ENCODE measurements at places on chromosomes 6 and 20.

DNA sequence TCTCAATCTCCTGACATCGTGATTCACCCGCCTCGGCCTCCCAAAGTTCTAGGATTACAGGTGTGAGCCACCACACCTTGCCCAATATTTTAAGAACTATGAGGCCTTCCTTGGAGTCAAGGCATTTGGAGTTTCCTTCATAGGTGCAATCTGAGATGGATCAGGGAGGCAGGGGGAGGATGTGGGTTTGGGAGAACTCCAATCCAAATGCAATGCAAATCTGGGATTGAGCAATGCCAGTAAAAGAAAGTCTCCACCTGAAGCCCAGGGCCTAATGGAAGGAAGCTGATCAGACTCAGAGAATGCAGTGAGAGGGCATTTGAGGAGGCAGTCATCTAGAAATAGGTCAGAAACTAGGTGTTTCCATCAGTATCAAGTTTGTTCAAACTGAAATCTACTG lies 21.2 kb downstream of the RSPH3 start:
- no peak for DNase-seq

DNA sequence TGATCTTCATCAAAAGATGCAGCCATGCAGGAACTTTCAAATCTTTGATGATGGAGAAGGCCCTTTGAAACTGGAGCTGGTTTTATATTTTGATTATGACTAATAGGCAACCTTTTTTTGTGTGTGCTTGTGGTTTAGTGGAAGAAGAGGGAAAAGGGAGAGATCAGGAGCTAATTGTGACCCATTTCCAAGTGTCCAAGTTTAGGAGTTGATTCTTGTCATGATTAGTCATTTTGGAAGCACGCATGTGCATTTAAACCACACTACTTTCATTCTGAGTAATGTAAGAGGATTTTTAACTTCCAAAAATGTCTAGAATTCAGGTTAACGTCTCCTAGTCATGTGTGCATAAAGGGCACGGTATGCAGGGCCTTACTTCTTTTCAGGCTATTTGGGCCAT lies 3.5 kb downstream of the FOXO3 start:
- DNase-seq: no peak

GRCh38 chr20:13608066-13608465 lies 30.7 kb downstream of the TASP1 start:
- DNase-seq: no peak

DNA sequence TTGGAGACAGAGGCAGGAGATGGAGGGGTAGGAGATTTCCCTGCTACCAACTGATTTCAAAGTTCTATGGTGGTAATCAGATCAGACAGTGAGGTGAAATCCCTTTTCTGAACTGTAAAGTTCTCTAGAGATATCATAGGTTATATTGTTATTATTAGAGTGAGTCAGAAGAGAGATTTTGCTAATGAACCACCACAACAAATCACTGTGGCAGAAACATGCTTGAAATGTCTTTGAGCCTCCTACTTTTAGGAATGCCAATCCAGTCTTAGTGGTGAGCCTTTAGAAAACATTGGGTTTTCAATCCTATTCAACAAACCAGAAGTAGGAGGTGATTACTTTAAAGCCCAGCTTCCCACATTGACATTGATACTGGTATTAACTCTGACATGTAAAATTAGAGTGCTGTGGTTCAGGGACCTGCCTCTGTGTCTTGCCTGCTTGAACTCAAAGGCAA lies 136.7 kb upstream of the CNR1 start:
- no peak for DNase-seq

DNA sequence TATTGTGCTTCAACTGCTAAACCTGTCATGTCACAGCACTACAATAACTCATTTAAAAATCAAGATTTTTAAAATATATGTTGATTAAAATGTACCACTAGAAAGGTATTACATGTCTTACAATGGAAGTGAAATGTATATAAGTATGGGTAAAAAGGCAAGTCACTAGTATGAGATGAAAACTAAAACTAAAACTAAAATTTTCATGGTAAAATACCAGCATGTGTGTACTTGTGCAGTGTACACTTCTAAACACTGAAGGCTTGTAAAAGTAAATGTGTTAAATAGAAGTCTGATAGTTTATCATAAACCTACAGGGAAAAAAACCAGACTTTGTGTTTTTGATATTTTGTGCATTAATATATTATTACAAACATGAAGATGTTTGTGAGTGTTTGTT lies 13.7 kb upstream of the TMEM244 start:
- DNase-seq: no peak

- DNase-seq: no peak
These were observed 483 bp downstream of the SMIM26 start for GRCh38 chr20:18567739-18568091.

Data from omental fat pad (tissue), 4 donors.